Foreskin fibroblast (primary cell): ENCODE measurements at places on chromosomes 5 and 9.
A peak's percentile ranks its signal among the peaks of the same experiment; 100 is the strongest.

DNA sequence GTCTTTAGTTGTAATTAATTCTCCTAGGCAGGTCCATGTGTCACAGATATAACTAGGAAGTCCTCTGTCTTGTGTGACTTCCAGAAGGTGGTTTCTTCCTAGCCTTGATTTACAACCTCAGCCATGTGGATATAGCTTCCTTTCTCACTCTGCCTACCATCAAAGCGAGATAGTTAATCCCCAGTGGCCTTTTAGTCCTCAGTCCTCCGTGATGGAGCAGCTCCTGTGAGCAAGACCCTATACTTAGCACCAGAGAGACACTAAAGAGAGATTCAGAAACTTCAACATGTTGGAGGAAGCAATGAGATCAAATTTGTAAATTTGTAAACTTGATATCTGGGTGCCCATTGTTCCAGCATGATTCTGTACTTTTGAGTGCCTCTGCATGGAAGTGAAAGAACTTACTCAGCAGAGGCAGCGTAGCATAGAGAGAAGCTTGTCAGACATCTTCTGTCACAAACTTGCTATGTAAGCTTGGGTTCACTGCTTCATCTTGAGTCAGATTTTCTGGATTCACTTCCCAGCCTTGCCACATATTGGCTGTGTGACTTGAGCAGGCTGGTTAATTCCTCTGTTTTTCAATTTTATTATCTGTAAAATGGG lies 170.2 kb upstream of the NR3C1 start:
- no peak for DNase-seq

GRCh38 chr5:82793808-82794419 lies 283.3 kb downstream of the TMEM167A start:
- no peak for DNase-seq

- DNase-seq = peak; percentile 2
These were observed 166.4 kb downstream of the FAM170A start for GRCh38 chr5:119795768-119796167.

DNA sequence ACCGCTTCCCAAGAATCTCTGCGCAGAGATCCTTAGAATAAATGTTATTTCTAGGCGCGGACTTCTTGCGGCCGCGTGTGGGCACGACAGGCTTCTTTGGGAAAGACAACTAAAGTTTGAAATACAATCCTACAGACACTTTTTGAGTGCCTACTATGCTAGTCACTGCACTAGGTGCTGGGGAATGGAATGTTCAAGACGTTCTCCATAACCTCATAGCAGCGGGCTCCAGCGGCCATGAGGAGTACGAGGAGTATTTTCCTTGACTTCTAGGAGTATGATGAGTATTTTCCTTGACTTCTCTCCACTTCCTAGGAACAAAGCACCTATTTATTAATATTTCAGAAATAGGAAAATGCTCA lies 636 bp upstream of the PWWP2A start:
- DNase-seq = no peak

GRCh38 chr5:45205403-45205961 lies 396.7 kb downstream of the MRPS30 start:
- DNase-seq = no peak

DNA sequence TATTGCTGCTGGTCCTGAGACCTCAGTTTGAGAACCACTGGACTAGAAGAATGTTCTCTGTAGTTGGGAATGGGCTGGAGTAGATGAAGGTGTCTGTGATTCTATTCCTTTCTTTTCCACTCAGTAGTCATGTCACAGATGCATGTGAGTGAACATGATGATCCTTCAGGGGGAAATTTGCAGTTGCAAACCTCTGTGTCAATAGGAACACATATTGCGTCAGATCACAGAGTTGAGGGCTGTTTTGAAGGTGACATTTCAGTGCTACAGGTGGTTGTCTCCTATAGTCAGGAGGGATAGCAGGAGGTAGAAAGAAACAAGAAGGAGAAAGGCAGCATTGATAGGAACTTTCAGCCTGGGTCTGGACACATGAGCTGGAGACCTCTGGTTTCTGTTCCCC lies 239.3 kb downstream of the ARHGEF28 start:
- DNase-seq = no peak

- DNase-seq = no peak
These were observed 277.2 kb upstream of the NR4A3 start for GRCh38 chr9:99544526-99544925.

- DNase-seq = no peak
These were observed 298.9 kb downstream of the TRIM32 start for GRCh38 chr9:116986015-116986414.

DNA sequence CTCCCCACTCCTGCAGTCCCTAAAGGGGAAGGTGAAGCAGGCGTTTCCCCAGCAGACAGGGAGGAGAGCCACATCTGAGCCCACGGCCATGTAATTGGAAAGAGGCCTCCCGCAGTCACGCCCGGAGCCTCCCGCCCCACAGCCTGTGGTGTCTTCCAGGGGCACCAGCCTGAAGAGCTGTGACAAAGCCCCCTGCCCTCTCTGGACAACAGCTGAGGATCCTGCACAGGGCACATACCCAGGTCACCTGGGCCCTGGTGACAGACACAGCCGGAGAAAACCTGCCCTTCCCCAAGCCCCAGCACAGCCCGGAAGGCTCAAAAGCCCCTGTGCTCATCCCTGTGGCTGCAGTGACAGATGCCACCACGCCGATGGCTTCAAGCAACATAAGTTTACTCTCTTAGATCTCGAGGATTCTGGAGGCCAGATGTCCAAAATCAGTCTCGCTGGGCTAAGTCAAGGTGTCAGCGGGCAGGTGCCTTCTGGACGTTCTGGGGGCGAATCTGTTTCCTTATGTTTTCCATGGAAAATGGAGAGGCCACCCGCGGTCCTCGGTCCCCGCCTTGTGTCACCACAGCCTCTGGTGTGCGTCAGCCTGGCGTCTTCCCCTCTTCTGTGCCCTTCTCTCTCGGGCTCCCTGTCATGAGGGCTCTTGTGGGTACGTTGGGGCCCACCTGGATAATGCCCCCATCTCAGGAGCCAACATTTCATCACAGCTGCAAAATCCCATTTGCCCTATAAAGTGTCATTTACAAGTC lies 71.5 kb downstream of the PSMB7 start:
- no peak for DNase-seq

DNA sequence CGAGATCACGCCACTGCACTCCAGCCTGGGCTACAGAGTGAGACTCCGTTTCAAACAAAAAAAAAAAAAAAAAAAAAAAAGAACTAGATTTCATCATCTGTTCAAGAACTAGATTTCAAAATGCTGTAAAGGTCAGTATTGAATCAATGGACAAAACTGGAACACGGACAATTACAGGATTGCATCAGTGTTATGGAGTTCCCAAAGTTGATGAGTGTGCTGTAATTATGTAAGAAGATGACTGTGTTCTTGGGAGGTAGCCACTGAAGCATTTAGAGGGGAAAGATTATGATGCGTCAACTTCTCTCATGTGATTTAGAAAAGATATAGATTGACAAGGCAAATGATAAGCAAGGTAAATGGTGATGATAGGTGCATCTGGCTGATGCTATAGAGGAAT lies 6.5 kb downstream of the FAM240B start:
- peak; percentile 59 for DNase-seq
